ENCODE measurements at places on chromosomes 1 and 21. TPM values are rescaled to one million over a fixed set of nuclear protein-coding genes. Genes with fewer than 3 reads are reported as not detected.

The CDC42BPA gene
- 78.5 TPM for total RNA-seq

The TRAF3IP3 gene
- total RNA-seq, result not detected

The C1orf141 gene
- total RNA-seq, result not detected

The HUNK gene
- under 0.01 TPM for total RNA-seq

The TMEM51 gene
- 26.1 TPM for total RNA-seq

The RCSD1 gene
- not detected for total RNA-seq

The C1orf21 gene
- total RNA-seq, result 30.5 TPM

The IL20 gene
- total RNA-seq, result 0.31 TPM
